Right lobe of liver (tissue), 6 donors: ENCODE measurements at places on chromosomes 12 and 14. TPM values are rescaled to one million over a fixed set of nuclear protein-coding genes. Genes with fewer than 3 reads are reported as not detected.

The CELA1 gene
- total RNA-seq: not detected

The WSCD2 gene
- not detected for total RNA-seq

The TAS2R8 gene
- not detected for total RNA-seq

The TAS2R7 gene
- not detected for total RNA-seq

The RND1 gene
- 17.7 TPM for total RNA-seq

The ASIC1 gene
- 0.19 TPM for total RNA-seq

The TUNAR gene
- total RNA-seq: not detected

The BEST3 gene
- not detected for total RNA-seq

The CLEC7A gene
- 4.4 TPM for total RNA-seq

The PRB3 gene
- total RNA-seq: not detected

The CCDC38 gene
- 0.43 TPM for total RNA-seq

The PMCH gene
- not detected for total RNA-seq

The PLEKHD1 gene
- not detected for total RNA-seq

The RIPK3 gene
- total RNA-seq: 1.6 TPM
